ENCODE measurements at places on chromosomes 7 and 10.

DNA sequence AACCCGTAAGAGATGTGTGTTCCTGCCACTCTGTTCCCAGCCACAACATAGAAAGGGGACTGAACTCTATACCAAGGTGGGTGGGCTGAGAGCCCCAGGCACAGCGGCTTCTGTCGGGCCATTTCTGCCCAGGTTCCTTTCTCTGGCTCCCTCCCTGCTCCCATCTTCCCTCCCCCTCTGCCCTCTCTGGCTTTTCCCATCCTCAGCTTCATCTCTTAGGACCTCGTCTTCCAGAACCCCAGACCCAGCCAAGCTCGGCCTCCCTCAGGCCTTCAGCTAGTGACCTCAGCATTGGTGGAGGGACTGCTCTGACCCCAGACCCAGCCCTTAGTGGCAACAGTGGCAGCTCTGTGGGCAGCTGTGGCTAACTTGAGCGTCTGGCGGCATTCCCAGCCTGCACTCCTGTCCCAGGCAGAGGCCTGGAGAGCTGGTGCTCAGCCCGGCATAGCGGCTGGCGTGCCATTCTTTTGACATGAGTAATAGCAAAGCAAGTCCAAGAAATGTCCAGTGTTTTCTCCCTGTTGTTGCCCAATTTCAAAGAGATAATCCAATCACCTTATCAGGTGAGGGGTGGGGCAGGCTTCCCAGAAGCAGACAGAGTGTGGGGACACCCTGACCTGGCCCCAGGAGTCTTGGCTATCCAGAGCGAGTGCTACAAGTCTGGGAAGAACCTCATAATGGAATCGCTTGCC lies 15.9 kb downstream of the PTPRE start:
- DNase-seq, result peak; percentile 88

DNA sequence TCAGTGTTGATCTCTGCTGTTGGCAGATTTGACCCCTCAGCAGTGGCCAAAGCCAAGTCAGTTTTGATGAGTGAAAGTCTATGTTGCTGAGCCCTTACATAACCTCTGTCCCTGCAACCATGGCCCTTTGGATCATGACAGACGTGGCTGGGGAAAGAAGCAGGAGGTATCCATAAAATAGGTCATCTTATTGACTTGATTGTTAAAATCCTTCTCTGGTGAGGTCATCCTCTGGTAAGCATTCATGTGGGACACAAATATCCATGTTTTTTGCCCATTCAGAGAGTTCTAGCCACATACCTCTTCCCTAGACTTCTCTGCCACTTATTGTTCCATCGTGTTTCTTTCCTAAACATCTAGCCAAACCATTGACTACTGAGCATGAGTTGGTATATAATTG lies 251.9 kb upstream of the PTER start:
- DNase-seq, result no peak

GRCh38 chr10:72030762-72031543 lies 57.4 kb downstream of the SPOCK2 start:
- peak; percentile 86 for DNase-seq

DNA sequence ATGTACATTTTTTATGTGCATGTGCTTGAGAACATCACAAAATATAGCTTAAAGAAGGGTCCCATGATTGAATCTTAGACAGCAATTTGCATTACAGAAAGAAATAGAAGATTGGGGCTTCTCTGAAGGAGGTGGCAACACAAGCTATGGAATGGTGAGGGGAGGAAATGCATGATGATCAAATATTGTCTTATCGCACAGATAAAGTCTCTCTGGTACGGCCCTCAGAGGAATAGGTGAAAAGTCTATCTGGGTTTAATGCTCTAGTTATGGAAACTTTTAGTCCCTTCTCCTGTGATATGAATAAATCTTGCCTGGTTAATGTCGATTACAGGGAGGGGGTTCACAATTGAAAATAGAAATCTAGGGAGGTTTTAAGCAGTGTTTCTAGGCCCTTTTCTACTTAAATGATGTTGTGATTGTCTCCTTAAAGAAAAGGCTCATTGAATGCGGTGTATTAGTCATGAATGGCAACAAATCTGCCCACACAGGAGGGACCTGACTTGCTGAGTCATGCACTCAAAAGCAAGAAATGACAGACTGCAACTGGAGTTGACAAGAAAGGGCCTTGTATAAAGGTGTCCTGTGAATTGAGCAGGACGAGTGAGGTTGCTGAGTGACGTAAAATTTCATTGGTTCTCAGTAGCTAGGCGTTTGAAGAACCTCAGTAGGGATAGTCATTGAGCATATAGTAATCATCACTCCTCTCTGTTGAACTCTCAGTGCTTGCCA lies 133.4 kb upstream of the CSTF2T start:
- DNase-seq, result no peak

GRCh38 chr10:76429368-76430060 lies 998.1 kb downstream of the LRMDA start:
- no peak for DNase-seq

DNA sequence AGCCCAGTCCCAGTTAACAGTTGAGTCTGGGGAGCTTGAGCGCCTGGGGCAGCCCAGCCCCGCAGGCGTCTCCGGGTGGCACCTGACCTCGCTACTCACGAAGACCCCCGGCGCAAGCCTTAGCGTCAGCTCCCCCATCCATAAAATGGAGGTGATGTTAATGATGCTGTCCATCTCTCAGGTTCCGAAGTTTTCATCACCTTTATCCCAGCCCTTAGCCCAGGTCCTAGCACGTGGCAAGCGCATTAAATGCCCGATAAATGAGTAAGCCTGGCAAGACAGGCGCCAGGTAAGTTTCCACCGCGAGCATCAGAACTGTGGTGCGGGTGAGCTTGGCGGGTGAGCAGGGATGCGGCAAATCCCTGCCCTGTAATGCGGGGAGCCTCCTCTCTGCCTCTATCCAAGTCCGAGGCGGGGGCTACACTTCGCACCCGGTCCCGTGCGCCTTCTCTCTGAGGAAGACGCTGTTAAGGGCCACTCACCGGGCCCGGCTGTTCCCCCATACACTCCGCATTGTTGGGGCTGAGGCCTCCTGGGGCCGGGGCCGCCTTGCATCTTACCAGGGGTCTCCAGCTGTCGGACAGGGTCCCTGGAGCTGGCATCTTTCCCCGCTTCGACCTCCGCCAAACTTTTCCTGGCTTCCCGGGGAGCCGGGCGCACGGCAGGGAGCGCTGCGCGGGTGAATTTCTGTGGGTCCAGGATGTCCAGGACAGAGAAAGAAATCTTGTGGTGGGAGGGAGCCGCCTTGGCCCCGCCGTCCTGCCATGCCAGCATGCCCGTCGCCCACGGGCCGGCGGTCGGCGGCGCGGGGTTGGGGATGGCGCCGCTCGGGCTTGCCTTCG lies 444 bp downstream of the NKX1-2 start:
- DNase-seq, result no peak

DNA sequence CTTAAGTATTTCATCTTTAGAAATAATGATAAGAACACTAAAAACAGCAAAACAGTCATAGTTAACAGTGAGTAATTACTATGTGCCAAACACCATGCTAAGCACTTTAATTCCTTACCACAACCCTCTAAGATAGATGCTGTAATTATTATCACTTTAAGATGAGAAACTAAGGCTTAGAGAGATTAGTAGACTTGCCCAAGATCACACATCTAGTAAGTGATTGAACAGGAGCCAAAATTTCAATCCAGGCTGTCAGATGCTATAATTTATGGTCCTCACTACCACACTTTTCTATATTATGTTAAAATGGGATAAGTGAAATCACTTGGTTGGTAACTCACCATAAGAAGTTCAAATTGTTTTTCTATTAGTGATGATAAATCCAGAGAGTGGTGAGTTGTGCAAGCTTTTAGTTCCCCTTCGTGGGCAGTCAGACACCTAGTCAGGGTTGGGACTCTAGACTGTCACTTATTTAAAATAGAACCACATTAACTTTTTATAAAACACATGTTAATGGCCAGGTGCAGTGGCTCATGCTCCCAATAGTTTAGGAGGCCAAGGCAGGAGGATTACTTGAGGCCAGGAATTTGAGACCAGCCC lies 85.9 kb upstream of the GATA3 start:
- DNase-seq, result no peak
